Left renal cortex interstitium (tissue), 4 donors: ENCODE measurements at places on chromosomes 11 and 22. TPM values are rescaled to one million over a fixed set of nuclear protein-coding genes. Genes with fewer than 3 reads are reported as not detected.

DNA sequence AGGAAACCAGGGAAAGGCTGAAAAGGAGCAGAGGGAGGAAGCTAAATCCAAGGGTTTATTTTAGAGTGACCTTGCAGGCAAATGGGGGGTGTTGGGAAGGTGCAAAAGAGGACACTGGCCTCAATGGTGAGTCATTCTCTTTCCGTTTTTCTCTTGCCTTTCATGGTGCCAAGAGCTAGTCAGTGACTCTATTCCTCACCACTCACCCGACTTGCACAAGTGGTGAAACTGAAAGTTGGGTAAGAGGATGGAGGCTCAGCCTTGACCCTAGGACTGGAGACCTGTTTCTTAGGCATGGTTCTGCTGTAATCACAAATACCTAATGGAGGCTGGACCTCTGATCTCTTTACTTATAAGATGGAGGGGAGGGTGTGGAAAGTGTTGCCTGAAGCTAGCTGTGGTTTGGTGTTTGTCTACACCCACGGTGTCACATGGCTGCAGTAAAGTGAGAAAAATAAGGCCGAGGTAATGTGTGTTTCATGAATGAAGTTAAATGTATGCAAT, 67.3 kb upstream of the CREB3L1 start:
- DNase-seq = no peak

- no peak for DNase-seq
These were observed 4.9 kb downstream of the PLXNB2 start for GRCh38 chr22:50302564-50302963.

- no peak for DNase-seq
These were observed 350.4 kb downstream of the DDX10 start for GRCh38 chr11:109015283-109015682.

GRCh38 chr11:117187799-117188481, 9.4 kb downstream of the SIDT2 start:
- no peak for DNase-seq

DNA sequence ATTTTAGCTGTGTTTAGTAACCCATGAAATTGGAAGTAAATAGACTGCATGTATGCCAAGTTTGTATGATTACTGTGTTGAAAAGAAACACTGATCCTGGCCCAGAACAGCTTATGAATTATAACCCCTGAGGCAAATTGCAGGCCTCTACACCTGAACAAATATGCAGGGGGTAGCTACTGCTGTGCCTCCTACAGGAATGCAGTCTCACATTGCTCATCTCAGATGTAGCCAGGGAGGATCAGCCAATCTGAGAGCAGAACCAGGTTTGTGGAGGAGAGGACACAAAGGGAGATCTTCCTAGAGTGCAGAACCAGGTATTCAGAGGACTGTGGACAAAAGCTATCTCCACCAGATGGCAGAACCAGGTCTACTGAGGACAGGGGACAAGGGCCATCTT, 442.2 kb upstream of the DDI1 start:
- DNase-seq = no peak

DNA sequence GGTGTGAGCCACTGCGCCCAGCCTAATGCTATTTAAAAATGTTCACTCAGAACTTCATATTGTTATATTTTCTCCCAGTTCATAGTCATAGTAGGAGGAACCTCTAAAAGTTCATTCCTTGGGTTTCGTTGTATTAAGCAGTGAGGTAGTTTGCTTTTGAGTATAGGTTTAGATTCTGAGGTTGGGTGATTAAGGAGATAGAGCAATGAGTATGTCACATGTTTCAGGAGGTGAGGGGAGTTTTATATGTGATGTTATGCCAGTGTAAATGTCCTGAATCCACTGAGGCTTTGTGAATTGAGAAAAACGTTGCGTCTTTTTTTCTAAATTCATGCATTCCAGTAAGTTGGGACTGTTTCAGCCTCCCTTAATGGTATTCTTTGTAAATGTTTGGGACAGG, 4.2 kb downstream of the UBE2L3 start:
- DNase-seq = no peak

GRCh38 chr11:74849525-74850391, 99.1 kb downstream of the XRRA1 start:
- no peak for DNase-seq

GRCh38 chr22:45157907-45158306, 5.8 kb upstream of the NUP50 start:
- DNase-seq = no peak

- no peak for DNase-seq
These were observed 11.1 kb upstream of the LDLRAD3 start for GRCh38 chr11:35932681-35933319.

DNA sequence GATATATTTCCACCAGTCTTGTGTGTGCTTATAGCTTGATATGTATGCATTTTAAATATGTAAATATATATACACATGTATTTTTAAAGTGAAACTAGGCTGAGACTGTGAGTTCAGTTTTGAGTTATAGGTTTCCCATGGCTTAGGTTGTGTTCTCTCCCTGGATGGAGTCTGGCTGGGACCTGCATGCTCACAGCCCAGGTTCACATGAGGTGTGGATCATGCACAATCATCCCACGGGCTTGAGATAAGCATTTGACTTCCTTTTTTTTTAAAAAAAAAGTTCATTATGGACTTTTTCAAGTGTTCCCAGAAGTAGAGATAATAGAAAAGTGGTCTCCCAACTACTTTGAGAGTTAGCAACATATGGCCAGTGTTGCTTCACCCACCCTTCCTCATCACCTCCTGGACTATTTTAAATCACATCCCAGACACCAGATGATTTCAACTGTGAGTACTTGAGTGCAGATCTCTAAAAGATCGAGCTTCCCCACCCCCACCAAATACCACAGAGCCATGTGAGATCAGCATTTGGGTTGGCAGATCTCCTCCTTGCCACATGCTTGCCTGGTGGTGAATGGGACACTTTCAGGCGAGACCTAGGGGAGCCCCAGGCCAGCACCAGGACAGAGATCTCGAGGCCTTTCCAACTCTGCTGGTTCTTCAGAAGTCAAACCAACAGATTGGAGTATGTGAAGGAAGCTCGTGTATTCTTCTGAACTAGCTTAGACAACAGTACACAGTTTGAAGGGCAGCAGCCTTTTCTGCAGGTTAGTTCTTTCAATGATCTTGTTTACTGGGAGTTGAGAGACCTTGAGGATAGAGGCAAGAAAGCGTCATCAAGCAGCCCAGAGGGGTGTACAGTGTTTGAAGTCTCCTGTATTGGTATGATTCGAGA, 15.9 kb downstream of the MED15 start:
- DNase-seq = no peak

DNA sequence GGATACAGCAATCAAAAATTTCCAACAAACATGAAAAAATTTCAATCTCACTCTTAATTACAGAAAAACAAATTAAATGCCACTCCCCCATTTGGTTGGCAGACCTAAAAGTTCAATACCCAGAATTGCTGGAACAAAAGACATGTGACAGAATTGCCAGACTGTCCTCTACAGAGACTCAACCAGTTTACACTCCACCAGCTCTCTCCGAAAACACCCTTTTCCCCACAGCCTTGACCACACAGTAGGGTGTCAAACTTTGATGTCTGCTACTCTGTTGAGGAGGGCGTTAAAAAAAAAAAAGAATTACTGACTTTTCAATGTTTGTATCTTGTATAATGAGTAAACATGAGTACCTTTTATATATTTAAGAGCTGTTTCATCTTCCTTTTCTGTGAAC, 44.7 kb upstream of the YPEL1 start:
- DNase-seq = no peak

GRCh38 chr11:119728651-119729580, at the start of gene NECTIN1:
Gene NECTIN1, minus strand, starts transcription at chr11:119729200. Its CDS starts 647 bp downstream, at chr11:119728553.
- DNase-seq = no peak

- peak; percentile 72 for DNase-seq
These were observed at the start of gene PPP2R1B for GRCh38 chr11:111765984-111766833. Gene PPP2R1B, minus strand, starts transcription at chr11:111766389. Its CDS starts 28 bp downstream, at chr11:111766361.

DNA sequence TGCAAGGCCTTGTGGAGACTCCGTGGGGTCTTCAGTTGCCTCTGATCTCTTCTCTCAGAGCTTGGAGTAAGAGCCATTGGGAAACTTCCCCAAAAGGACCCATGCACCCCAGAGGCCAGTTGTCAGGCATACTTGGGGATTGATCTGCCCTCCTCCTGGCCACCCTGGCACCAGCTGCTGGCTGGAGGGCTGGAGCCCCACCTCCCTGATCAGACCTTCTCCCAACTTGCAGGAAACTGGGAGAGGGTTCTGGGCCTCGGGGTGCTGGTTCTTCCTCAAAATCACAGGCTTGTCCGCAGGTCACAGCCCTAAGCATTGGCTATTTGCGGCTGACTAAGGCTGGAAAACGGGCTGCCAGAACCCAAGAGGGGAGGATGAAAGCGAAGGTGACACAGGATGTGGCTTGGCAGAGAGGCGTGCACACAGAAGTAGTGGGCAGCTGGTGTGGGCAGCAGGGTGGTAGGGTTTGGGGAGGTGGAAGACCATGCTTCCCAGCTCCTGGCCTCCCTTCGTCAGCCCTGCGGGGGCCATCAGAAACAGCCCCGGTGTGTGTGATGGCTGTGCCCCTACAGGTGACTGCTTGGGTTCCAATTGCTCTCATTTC, 1.3 kb upstream of the DGKZ start:
- no peak for DNase-seq

MS4A4E gene
- 1.0 TPM for polyA plus RNA-seq

ANGPTL5 gene
- polyA plus RNA-seq = not detected

PICK1 gene
- 25.5 TPM for polyA plus RNA-seq

C11orf52 gene
- polyA plus RNA-seq = 14.4 TPM

SNX32 gene
- 1.4 TPM for polyA plus RNA-seq

VWA5A gene
- 15.0 TPM for polyA plus RNA-seq
